SK-MEL-5 (cell line): ENCODE measurements at places on chromosomes 7 and 10.

DNA sequence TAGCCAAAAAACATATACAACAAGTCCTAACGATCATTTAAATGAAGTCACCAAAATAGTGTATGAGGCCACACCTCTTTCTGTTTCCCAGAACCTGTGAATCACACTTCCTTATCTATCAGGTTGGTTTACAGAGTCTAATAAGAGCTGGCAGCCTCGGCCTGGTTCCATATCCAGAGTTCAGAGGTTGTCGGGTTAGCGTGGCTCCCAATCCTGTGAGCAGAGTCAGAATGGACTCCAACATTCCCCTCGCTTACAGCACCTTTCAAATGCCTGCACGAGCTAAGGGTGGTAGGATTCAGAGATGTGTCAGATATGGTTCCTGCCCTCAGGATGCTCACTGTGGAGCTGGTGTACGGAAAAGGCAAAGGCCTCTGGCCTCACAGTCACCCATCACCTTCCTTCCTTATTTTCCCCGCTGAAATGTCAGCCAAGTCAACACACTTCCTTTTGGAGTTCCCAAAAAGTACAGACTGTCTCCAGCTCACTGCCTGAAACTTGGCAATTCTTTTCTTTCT is 6.0 kb downstream of the IL15RA start:
- no peak for DNase-seq

- no peak for DNase-seq
These were observed 16.7 kb downstream of the SKIDA1 start for GRCh38 chr10:21508706-21509331.

GRCh38 chr7:108697254-108697653 is 127.6 kb downstream of the DNAJB9 start:
- DNase-seq = no peak

DNA sequence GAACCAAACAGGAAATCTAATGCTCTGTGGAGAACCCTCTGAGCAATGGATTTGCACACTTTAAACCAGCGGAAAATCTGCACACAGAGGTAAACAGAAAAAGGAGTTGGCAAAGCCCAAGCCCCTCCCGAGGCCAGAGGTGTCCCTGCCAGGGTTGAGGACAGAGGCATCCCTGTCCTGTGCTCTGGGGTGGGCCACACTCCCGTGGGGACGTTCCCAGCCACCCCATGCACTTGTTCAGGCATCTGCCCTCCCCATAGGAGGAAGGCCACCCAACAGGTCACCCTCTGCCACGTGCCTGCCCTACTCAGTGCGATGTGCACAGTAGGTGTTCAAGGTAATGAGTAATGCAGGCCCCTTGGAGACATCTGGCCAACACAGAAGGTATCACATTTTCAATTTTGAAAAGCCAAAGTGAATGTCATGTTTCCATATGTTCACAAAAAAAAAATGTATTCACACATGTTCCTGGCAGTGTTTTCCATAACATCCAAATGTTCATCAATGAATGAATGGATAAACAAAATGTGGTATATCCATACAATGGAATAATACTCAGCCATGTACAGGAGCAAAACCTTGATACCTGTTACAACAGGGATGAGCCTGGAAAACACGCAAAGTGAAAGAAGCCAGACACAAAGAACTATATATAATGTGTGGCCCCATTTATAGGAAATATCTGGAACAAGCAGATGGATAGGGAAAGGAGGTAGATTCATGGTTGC is 108.1 kb downstream of the EBF3 start:
- DNase-seq = no peak

DNA sequence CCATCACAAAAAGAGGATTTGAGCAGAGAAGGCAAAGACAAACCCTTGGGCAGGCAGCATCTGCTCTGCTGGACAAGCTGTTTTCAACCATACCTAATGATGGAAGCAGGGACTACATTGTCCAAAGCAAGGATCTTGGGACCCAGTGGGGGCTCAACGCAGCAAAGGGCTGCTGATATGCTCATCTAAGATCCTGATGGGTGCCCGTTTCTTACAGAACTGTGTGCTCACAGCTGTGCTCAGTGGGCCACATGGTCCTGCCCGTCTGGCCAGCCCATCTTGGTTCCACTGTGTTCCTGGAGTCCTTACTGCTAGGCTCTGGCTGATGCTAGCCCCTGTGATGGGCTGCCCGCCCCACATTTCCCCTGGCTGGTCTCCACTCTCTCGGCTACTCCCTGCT is 36.1 kb downstream of the GPRIN2 start:
- DNase-seq = no peak

DNA sequence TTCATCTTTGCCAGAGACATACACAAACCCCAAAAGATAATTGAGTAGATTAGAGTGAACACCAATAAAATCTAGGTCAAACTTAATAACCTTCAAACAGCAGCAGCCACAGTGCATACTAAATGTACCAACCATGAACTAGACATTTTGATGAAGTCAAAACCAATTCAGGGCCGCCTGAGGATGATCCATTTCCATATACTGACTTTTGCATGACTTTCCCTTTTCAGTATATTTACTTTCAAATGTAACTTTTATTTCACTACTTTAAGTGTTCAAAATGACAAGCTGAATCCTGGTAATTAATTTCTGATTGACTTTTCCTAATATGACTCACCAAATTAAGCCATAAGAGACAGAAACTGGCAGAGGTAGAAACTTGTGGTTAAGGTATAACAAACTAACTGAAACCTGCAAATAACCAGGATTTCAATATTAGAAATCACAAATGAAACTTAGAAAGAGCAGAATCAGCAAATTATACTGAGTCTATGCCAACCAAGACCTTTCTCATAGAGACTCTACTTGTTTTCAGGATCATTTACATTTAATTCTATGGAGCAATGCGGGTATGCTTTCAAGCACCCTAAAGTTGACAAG is 171.9 kb upstream of the LRRN3 start:
- DNase-seq = no peak
